ENCODE measurements at places on chromosomes 3 and 15. TPM values are rescaled to one million over a fixed set of nuclear protein-coding genes. Genes with fewer than 3 reads are reported as not detected.
A peak's percentile ranks its signal among the peaks of the same experiment; 100 is the strongest.

DNA sequence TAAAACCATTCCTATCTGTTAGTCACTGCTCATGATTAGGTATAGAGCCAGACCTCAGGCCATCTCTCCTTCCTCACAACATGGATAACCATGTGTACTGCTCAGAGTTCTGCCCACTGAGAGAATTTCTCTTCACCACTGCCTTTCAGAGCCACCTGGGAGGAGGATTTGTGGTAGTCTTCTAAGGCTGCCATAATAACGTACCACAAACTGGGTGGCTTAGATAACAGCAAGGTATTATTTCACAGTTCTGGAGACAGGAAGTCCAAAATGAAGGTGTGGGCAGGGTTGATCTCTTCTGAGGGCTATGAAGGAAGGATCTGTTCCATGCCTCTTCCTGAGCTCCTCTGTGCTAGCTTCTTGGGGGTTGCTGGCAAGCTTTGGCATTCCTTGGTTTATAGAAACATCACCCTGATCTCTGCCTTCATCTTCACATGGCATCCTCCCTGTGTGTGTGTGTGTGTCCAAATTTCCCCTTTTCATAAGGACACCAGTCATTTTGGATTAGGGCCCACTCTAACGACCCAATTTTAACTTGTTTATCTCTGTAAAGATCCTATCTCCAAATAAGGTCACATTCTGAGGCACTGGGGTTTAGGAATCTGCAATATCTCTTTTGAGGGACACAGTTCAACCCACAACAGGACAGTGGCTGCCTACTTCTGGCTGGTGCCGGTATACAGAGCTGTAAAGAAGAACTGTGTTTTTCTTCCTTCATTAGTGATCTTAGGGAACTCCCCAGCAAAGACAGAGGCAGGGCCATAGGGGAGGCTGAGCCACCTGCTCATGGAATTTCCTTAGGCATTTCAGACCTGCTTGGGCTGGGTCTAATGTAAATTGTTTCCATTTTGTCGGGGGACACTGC, 42.1 kb upstream of the NOX5 start:
- H3K4me1 ChIP-seq = no peaks in the 10 kb centered on the region
- no peak overlapping the region for H3K27ac ChIP-seq
- H3K4me3 ChIP-seq = no peak overlapping the region

- H3K27ac ChIP-seq = peak overlapping the region; percentile 99
- peak overlapping the region; percentile 93 for H3K4me3 ChIP-seq
- peak; percentile 45 for DNase-seq
- H3K36me3 ChIP-seq = peaks cover 21% of the 10 kb centered on the region
- no peaks in the 10 kb centered on the region for H3K27me3 ChIP-seq
Observed at GRCh38 chr3:9793161-9793781, 389 bp downstream of the ARPC4 start.

GRCh38 chr3:126518779-126519177, 1.2 kb upstream of the UROC1 start:
- H3K36me3 ChIP-seq = no peaks in the 10 kb centered on the region
- H3K4me3 ChIP-seq = no peak overlapping the region
- H3K27me3 ChIP-seq = peaks cover 20% of the 10 kb centered on the region
- H3K27ac ChIP-seq = no peak overlapping the region
- no peaks in the 10 kb centered on the region for H3K4me1 ChIP-seq
- DNase-seq = no peak

DNA sequence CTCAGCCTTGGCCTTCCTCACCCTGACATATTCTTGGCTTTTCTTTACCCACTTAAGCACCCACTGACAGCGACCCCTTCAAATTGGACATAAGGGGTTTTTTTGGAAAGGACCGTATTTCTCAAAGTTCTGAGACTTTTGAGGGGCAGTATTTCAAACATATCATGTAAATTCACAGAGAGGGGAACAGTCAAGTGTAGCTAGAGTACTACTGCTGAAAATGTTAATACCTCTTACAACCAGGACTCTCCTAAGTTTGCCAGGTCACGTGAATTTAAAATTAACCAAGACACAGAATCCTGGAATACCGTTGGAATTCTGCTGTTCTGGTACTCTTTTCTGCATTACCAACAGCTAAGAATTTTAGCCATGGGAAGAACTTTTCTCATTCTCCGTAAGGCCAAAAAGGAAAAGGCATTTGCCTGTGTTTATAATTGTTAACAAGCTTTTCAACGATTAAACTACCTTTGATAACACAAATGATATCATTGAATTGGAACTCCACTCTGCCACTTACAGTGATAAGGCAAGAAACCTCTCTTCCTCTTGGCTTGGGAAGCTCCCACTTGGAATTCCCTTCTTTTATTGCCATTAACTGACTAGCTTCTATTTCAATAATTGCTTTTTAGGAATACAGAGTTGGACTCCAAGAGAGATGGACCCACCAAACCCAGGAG, 597 bp upstream of the GBE1 start:
- peaks cover 1% of the 10 kb centered on the region for H3K36me3 ChIP-seq
- no peak for DNase-seq
- no peaks in the 10 kb centered on the region for H3K27me3 ChIP-seq
- peak overlapping the region; percentile 95 for H3K27ac ChIP-seq
- H3K4me3 ChIP-seq = peak overlapping the region; percentile 79

NRG4 gene
- total RNA-seq = not detected

SI gene
- total RNA-seq = not detected

Measured in fibroblast of lung (primary cell).